ENCODE measurements at places on chromosomes 16 and 17.

DNA sequence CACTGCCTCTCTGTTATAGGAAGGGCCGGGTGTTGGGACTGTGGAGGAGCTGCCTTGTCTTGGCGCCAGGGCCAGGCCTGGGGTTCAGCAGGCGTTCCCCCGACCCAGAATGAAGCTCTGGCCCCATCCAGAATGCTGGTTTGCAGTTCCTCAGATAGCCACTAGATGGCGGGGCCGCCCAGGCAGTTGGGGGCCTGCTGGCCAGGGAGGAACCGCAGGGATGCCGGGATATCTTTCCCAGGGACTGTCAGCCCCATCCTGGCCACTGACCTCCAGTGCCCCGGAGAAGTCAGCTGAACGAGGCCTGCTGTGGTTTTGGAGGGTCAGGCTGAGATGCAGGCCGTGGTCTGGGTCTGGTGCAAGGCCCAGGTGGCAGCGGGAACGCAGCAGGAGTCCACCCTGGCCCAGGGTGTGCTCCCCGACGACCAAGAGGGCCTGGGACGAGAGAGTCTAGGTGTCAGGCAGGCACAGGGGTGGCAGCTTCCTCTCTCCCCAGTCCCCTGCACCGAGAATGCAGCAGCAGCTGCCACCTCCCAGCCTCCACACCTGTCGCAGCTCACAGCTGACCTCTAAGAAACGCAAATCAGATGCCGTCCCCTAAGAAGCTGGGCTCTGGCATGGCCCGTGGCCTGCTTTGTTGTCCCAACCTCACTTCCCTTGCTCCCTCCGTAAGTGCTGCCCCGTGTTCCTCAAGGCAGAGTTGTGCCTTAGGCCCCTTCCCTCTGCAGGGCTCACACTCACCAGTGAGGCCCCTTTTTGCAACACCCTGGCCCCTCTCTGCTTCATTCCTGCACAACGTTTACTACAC is 51.2 kb downstream of the RMI2 start:
- DNase-seq, result peak; percentile 48

DNA sequence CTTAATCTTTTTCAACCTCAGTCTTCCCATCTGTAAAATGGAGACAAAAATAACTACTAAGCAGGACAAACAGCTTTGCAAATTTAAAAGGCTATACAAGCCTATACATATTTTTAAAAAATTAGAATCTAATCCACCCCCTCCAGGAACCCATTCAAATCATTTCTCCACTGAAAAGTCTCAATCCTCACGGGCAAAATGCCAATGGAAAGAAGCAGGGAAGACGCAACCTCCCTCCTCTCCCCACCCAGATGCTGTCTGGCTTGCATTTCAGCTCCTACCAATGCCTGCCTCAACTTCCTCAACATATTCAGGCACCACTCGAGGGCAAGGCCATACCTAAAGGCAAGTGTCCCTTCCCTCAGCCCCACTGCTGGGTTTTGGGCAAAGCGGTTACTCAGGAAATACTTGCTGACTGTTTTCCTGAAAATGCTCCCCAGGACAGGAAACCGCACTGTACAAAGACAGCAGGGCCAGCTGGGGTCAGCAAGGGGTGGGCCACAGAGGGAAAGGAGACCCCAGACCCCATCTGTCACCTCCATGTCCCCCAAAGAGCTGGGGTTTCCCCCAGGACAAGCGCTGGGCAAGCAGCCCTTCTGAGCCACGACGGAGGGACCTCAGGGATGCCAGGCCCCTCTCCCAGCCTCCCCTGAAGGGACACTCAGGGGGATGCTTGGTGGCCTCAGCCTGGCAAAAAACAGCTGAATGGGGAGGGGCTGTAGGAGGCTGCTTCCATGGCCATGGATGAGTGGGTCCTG is 47.7 kb upstream of the DOC2B start:
- no peak for DNase-seq

GRCh38 chr17:65173976-65174683 is 37.0 kb downstream of the RGS9 start:
- DNase-seq, result no peak

GRCh38 chr16:58094791-58095574 is 34.2 kb downstream of the CFAP20 start:
- DNase-seq, result no peak

GRCh38 chr16:88566158-88566557 is 4.0 kb upstream of the ZC3H18 start:
- no peak for DNase-seq

DNA sequence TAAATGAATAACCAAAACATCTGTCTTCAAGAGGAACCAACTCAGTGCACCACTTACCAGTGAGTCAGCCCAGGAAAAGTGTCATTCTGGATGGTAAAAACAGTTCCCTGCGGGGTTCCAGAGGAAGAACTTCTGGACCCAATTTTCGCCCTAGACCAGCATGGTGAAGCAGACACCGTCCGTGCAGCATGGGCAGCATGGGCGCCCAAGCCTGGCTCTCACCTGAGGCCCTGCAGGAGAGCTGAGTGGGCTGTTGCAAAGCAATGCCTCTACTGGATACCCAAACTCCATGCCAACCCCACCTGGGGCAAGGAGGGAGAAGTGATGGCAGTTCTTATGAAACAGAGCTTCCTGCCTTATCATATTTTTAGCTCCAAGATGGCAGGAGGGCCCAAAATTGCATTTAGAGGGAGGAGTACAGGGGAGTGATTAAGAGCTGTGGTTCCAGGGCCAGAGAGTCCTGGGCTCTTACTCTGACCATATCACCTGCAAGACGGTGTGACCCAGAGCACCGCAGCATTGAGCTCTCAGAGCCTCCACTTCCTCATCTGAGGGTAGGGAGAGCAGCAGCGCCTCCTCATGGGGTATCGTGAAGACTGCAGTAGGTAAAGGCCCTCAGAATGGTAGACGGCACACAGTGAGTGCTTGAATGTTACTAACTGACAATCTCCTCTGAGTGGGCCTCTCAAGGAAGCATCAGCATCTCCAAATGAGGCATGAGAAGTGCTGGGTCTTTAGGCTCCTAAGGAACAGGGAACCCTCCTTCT is 16.6 kb upstream of the INPP5K start:
- DNase-seq, result no peak

GRCh38 chr17:73119631-73120030 is 27.1 kb upstream of the SLC39A11 start:
- no peak for DNase-seq

GRCh38 chr17:57645950-57646665 is 99.0 kb downstream of the CCDC182 start:
- no peak for DNase-seq

GRCh38 chr16:15477802-15478201 is 43.4 kb downstream of the BMERB1 start:
- DNase-seq, result no peak

- DNase-seq, result no peak
Measured at GRCh38 chr16:30179931-30180330, 3.5 kb upstream of the CORO1A start.

GRCh38 chr17:59565959-59566324 is 532 bp downstream of the DHX40 start:
- peak; percentile 11 for DNase-seq
